ENCODE measurements at places on chromosomes 7 and 10.

GRCh38 chr10:113213035-113213434 lies 263.0 kb downstream of the TCF7L2 start:
- DNase-seq = no peak

DNA sequence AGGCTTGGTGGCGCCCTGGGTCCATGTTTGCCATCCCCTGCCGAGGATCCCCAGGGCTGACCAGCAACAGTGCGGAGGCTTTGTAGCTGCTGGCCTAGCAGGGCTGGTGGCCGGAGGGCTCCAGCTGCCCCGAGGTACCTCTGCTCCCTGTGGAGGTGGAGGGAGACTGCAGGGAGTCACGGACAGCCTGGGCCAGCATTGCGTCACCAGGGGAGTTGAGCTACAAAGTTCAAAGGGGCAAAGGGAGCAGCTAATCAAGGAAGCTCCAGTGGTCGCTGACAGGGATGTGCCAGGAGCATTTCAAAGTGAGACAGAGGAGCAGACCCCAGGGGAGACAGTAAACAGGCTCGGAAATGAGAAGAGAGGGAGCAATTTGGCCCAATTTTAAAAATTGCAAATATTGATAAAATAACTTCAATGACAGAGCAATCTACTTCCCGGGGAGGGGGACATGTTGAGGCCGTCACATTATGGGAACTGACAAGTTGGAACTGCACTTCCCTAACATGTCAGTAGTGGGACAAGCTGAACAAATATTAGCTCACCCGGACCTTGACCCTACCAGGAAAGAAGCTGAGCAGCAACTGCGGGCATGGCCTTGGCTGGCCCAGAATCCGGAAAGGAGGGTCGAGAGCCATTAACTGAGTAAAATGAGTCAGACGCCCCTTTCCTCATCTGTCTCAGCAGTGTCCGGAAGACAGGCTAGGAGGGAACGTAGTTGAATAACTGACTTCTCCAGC lies 39.4 kb downstream of the BTBD16 start:
- no peak for DNase-seq

- no peak for DNase-seq
Observed at GRCh38 chr10:77500754-77501151, 136.9 kb downstream of the KCNMA1 start.

DNA sequence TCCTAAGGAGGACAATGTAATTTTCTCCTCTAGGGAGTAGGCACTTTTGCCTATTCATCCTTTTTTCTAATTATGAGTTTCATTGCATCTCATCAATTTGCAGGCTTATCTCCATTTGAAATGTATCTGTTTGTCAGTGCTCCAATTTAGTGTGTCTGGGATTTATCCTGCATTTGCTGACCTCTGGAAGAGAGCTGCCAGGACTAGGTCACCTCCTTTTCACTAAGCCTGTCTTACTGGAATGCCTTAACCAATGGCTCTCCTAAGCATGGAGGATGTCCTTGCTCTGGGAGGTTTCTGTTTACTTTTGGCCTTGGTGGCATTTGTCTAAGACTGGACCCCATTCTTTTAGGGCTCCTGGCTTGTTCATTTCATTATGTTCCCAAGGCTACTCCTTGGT lies 261.5 kb downstream of the NEBL start:
- DNase-seq = no peak

DNA sequence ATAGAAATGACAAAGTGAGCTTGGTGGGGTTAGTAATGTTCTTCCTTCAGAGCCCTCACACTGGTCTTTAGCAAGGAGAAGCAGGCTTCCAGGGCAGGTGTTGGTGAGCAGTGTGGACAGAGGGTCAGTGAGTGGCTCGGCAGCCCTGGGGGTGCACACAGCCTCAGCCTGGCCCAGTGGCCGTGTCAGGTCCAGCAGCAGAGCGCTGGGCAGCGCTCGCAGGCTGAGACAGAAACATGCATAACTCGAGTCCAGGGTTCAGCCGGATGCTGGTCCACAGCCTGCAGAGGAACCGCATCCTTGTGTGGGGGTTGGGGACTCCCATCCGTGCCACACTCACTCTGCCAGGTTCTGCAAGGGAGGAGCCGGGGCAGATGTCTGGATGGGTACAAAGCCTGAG lies 11.0 kb upstream of the ZNF853 start:
- no peak for DNase-seq

GRCh38 chr10:1544929-1545328 lies 192.4 kb downstream of the ADARB2 start:
- DNase-seq = no peak

DNA sequence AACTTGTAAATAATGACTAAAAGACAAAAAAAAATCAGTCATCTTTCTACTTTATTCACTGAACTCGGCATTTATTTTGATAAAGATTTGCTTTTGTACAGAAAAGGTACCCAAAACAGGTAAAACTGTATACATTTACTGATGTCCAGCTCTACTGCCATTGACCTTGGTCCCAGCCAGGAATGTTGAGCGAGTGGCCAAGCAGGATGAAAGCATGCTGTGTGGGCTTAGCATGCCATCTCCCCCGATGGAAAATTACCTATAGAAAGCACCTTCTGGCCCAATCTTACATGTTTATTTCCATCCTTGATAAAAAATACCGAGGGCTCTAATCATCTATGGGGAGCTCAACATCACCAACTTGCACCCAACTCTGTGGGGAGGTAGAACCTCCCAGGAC lies 6.8 kb downstream of the PARD3 start:
- no peak for DNase-seq

DNA sequence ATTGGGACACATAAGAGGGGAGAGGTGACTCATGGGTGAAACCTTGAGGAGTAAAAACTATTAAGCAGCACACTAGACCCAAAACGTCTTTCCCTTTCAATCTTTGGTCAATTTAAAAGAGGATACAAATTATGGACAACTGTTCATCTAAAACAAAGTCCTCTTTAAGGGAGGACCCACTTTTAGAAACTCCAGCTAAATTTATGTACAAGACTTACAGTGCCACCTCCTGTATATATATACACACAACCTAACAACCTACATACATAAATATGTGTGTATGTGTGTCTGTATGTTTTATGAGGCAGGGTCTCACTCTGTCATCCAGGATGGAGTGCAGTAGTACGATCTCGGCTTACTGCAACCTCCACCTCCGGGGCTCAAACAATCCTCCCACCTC lies 18.1 kb upstream of the ZC3HAV1 start:
- DNase-seq = no peak

All from H54 (cell line).